ENCODE measurements at places on chromosomes 3 and 15.

GRCh38 chr3:31461426-31461825 is 71.3 kb upstream of the STT3B start:
- DNase-seq: no peak

- DNase-seq: no peak
Observed at GRCh38 chr3:168707900-168708299, 612.2 kb upstream of the GOLIM4 start.

DNA sequence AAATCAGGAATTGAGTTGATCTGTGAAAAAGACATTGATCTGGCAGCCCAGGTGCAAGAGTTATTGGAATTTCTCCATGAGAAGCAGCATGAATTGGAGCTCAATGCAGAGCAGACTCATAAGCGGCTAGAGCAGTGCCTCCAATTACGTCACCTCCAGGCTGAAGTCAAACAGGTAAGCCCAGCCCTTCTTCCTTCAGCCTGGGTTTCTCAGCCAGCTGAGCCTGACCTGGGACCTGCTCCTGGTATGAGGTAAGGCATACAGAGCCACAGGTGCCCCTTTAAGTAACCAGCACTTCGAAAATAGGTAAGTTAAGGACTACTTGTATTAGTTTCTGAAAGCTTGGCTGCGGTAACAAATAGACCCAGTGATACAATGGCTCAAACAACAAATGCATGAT is 307.4 kb upstream of the UMPS start:
- DNase-seq: no peak

- DNase-seq: no peak
Observed at GRCh38 chr3:103818800-103819199, 1384.0 kb downstream of the ZPLD1 start.

DNA sequence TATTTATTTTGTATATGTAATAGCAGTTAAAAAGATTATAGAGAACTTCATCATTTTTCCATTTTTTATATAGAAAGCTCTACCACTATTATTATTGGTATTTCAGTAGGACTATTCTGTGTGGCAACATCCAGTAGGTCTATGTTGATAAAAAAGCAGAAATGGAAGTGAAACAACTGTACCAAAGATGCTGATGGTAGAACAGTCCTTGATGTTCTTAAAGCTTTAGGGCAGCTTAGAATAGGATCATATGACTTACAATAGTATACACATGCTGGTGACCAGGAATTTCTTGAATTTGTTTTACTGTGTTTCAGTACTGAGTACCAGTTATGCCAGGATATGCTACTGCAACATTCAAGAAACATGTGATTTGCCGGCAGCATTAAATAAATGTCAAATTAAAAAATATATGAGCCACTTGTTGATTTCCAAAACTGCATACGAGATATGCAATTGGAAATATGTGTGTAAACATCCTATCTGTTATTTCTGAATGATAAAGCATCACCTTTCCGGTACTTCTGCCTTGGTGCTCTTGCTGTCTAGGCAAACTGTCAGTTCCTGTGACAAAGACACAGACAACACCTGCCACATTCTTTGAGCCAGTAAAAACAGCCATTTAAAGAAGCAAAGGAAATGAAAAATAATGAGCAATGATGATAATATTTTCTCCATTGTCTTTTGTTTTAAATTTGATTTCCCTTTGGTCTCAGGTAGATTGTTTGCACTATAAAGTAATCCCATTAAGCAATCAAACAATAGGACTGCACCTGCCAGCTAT is 649.2 kb downstream of the ZPLD1 start:
- DNase-seq: no peak

DNA sequence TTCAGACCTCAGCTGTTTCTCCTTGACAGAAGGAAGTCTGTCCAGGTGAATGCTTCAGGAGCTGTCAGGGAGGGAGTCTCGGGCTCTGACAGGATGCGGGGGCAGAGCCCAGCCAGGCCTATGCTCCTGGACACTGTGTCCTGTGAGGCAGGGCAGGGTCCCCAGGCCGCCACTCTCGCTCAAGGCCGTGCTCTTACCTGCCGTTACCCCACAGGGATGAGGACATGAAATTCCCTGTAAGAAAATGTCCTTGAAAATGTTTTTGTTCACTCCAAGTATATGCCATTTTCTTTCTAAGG is 63.9 kb downstream of the BOC start:
- no peak for DNase-seq

DNA sequence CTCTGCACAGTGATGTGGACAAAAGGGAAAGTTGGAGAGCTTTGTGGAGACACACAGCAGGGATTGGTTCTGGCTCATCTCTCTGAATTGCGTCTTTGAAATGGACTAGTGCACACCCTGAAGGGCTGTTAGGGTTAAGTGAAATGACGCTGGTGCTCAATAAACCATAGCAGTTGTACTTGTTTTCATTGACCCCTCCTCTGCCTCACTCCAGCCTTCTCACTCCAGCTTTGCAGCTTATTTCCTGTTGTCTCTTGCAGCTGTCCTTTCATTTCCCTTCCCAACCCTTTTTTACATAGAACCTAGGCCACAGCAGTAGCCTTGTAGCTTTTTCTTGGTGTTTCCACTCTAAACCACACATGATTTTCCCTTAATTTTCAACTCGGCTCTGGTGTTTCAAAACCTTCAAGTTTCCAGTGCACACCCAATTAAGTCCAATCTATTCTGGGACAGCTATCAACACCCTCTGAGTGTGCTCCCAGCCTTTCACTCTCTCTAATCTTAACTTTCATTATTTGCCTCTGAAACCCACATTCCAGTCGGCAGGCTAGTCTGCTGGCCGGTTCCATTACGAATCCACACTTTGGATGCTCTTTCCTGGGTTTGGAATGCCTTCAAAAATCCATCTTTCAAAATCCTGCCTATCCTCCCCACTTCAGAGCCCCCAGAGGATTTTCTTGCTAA is 6.4 kb downstream of the C3orf52 start:
- DNase-seq: no peak

GRCh38 chr3:163983940-163984339 is 1094.4 kb downstream of the SI start:
- no peak for DNase-seq

- peak; percentile 41 for DNase-seq
Observed at GRCh38 chr3:50525987-50526386, 22.6 kb upstream of the CACNA2D2 start.

GRCh38 chr15:92579931-92580470 is 75.6 kb downstream of the FAM174B start:
- no peak for DNase-seq

- no peak for DNase-seq
Observed at GRCh38 chr3:108181172-108181571, 41.1 kb downstream of the IFT57 start.

DNA sequence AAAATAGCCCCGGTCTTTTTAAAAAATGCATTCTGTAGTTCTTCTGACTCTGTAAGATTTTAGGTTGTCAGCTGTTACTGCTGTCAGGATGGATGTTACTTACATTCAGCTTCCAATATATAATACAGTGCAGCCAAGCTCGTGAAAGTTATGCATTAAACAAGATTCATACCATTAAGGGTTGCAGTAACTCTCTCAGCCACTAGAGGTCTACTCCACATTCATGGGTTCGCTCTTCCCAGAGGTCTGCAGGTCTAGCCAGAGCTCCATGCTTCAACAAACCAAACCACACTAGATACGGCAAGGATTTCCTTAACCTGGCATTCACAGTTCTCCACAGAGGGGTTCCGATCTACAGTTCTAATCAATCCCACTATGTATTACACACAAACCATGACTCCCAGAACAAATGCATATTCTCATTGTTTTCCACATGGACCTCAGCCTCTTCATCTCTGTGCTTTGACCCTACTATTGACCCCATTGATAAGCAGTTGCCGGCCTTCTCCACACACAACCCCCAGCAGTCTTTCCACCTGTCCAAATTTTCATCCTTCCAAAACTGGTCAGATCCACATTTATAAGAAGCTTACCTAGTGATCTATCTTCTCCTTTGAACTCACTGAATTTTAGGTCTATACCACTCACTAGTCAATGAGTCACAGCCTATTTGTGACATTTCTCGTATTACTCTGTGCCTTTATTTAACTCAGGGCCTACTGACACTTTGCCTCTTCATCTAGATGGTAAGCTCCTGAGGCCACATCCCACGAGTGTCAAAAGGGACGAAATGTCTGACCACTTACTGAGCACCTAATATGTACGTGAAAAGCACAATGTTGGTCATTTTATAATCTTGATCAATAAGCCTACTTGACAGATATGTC is 33.7 kb downstream of the RORA start:
- peak; percentile 4 for DNase-seq

DNA sequence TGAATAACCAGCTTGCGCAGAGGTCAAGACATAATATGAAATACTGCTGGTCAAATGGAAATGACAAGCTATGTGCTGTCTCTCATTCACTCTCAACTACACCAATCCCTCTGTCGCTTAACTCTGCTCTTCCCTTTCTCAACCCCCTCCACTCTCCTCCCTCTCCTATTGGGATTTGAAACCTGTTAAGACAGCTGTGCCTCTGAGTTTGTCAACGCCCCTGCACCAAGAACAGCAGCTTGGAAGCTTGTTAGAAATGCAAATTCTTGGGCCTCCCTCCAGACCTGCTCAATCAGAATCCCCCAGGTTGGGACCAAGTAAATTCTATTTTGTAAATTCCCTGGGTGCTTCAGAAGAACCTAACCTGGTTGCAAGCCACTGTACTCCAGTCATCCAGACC is 149.7 kb upstream of the ATP2B2 start:
- no peak for DNase-seq

DNA sequence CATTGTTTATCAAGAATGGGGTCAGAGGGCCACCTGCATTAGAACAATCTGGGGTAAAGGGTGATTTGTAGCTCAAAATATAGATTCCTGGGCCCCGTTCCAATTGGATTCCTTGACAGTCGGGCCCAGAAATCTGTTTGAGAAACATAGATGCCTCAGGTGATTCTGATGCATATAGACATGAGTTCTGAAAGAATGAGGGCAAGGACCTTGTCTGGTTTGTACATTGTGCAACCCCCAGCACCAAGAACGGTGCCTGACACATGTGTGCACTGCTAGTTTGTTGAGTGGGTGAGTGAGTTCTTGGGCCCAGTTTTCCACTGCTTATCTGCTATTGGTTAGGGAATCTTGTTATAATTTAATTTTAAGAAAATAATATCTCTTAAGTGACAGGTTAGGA is 16.6 kb downstream of the CRYBG3 start:
- DNase-seq: no peak

DNA sequence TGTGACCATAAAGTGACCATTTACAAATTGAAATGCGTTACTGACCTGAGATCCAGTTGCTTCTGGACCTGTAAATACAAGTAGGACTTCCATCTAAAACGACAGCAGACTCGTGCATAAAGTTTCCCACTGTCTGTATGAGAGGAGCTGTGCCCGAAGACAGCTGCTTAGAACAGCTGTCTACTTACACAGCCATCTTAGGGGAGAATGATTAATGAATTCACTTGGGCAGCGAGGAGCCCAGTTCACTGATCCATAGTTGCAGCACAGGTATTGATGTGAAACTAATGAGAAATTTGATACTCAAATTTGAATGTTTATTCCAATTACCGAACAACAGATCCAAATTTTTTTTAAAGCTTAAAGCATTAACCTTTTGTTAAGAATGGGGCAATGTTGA is 748.1 kb downstream of the NR2F2 start:
- no peak for DNase-seq

DNA sequence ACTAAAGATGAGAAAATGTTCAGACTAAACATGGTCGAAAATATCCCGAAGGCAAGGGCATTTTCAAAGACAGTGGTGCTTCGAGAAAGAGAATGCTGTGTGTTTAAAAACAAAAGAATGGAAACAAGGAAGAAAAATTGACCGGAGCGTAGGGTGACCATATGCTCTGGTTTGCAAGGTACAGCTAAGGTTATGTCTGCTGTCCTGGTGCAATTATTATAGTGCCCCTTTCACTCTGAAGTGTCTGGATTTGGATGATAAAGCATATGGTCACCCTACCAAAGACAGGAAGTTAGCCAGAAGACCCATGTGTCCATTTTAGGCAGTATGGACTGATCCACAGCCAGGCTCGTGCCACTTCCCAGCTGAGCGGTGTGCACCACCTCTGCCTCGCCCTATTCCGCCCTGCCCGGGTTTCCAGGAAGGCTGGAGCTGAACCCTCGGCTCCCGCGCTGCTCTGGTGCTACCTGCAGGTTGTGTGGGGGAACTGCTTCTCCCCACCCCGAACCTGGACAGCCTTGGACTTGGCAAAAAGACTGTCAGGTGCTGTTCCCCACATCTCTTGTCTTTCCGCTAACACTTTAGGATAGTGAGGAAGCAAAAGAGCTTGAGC is 25.2 kb downstream of the GOLGA6D start:
- peak; percentile 16 for DNase-seq

DNA sequence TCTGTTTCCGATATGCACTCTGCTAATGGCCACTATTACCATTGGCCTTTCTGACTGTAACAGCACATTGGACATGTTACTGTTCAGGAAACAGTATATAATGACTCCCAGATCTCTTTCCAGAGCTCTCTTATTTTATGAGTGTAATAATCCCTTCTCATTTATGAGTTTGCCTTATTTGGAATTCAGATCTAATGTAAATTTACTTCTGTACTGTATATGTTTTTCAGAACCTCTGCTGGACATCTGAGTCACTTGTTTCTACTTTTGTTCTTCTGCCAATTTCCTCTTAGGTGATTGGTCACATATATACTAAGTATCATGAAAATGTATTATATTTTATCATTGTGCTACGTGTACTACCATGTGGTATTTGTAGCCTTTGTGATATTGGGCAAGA is 30.5 kb downstream of the RSRC1 start:
- no peak for DNase-seq

- no peak for DNase-seq
Observed at GRCh38 chr15:65953622-65954021, 84.3 kb downstream of the RAB11A start.

DNA sequence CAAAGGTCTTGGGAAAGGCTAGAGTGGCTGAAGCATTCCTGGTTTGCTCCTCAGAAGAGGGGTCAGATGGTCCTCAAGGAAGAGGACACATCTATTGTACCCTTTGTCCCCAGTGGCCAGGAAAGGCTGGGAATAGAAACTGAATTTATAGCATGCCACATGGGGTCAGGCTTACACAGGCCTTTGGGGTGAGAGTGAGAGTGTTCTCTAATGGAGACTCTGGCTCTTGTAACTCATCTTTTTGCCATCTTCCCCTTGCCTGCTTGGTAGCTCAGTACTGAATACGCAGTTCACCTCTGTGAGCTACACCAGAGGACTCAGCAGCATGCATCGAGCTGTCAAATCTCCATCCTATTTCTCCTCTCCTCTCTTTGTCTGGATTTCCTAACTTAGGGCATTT is 87.5 kb downstream of the ATP2B2 start:
- peak; percentile 11 for DNase-seq

DNA sequence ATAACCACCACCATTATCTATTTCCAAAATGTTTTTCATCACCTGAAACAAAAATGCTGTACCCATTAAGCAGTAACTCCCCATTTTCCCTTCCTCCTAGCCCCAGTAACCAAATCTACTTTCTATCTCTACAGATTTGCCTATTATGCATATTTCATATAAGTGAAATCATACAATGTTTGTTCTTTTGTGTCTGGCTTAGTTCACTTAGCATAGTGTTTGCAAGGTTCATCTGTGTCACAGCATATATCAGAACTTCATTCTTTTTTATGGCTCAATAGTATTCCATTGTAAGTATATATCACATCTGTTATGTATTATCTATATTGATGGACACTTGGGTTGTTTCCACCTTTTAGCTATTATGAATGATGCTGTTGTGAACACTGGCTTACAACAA is 16.7 kb upstream of the GMPPB start:
- DNase-seq: no peak
